ENCODE measurements at places on chromosomes 16 and 17.

DNA sequence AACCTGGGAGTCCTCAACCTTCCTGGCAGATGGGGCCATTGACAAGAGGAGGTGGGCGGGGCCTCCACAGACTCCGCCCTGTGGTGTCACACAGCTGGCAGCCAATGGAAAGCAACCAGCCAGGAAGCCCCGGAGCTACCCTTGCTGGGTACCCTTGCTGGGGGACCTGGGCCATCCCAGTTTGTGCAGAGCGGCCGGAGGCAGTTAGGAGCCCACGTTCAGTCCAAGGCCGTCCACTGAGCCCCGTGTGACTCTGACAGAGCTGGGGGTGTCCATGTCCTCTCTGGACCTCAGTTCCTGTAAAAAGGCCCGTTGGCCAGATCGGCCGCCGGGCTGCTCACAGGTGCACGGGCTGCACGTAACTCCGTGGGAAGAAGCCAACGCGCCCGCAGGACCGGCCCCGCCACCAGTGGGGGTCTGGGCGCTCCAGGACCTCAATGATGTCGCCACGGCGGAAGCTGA is 17.1 kb upstream of the FAM83G start:
- peak; percentile 35 for DNase-seq

DNA sequence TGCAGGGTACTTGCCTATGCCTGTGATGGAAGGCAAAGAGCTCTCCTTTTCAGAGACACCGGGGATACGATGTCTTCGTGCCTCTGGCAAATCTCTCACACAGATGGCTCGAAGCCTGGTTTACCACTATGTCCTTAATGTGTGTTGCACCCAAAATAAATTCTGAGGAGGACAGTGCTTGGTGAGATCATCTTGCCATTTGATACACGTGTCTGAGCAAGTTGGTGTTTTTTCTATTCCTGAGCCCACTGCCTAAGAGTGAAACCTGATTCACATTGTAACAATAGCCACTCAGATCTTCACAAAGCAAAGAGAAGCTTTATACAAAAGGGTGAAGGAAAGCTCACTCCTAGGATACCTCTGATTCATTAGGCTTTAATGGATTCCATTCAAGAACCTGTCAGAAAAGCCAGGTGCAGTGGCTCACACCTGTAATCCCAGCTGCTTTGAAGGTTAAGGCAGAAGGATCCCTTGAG is 33.1 kb upstream of the AKAP1 start:
- no peak for DNase-seq

- no peak for DNase-seq
Observed at GRCh38 chr17:32445971-32446370, 1.7 kb downstream of the PSMD11 start.

DNA sequence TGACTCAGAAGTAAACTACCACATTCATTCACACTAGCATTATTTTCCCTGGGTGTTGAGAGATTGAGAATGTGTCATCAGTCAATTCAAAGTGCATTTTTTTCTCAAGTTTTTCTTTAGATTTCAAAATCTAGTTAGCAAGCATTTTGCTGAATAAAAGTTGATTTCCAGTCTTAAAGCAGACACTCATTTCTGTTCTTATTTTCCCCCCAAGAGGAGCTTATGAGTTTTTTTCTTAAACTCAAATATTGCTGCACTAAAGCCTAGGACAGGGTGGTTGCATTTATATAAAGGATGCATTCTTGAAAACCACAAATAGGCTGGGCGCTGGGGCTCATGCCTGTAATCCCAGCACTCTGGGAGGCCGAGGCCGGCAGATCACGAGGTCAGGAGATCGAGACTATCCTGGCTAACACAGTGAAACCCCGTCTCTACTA is 15.3 kb downstream of the CDH3 start:
- no peak for DNase-seq

DNA sequence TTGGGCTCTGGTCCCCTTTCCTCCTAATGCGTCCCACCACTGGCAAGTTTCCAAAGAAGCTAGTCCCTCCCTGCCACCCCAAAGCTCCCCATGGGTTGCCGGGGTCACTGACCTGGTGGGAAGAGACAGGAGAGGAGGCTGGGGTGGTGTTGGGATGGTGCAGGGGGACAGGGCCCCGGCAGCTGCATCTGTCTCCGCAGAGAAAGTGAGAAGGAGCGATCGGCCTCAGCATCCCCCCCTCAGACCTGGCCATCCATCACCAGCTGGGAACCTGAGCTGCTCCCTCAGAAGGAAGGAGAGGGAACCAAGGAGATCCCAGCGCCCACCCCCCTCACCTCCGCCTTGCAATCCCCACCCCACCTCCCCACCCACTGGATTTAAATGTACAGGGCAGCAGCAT is 3.3 kb downstream of the ETV4 start:
- no peak for DNase-seq

DNA sequence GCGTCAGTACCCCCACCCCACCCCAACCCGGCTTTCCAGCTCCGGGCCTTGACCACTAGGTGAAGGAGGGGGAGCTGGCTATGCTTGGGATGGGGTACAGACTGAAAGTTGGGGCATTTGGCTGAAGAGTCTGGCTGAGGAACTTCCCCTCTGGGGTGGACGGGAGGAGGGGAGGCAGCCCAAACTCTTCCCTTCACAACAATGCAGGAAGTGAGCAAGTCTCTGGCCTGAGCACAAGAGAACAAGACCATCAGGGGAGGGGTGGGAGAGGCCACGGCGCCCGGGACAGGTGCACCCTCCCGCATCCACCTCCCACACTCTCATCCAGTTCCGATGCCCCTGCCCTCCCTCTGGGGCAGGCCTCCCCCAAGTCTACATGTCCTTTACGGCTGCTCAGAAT is 5.6 kb downstream of the USH1G start:
- DNase-seq: no peak

- no peak for DNase-seq
Observed at GRCh38 chr17:55237841-55238178, 26.9 kb upstream of the HLF start.

DNA sequence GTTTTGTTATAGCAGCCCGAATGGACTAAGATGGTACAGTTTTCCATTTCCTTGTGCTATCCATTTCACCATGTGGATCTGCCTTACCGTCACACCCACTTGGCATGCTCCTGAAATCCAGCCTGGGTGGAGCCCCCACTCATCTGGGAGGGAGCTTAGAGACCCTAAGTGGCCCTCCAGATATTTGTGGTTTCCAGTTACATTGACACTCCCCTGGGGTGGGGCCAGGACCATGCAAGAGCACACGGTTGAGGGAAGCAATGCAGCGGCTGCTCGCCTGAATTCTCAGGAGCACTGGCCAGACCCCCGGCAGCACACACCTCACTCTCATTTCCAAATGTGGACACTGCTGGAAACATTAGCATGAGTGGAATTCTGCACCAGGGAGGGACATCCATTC is 231.1 kb downstream of the UTP18 start:
- DNase-seq: no peak

- no peak for DNase-seq
Observed at GRCh38 chr16:27430923-27431484, 29.0 kb downstream of the IL21R start.

DNA sequence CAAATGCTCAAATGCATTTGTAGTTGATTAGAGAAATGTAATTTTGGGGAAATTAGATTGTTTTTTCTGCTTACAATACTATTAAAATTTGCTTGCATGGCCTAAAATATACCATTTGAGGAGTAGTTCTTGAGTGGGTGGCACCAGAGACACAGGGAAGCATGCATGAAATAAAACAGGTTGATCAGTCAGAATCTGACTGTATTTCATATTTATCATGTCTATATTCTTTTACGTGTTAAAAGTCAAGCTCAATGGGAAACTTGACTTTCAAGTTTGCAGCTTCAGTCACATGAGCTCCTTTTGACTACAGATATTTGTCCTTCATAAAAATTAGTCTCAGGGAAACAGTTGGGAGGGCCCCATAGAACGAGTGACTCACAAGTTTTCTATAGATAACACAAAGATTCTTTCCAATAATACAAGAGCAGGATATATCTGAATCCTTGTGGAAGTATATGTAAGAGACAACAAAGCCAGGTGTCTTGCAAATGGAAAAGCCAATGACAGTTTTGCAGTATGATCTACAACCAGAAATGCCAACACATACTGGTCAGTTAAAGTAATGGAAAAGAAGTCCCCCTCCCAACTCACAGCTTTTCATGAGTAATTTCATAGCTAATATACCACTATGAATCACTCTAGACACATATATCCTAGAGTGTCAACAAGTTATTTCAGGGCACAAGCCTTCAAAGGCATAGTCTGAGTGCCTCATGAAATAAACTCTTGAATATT is 42.2 kb upstream of the CORO6 start:
- no peak for DNase-seq

GRCh38 chr17:49495842-49496182 is 719 bp downstream of the NGFR start:
- DNase-seq: no peak

GRCh38 chr17:29717817-29718216 is 95.1 kb upstream of the CORO6 start:
- DNase-seq: no peak

- DNase-seq: no peak
Observed at GRCh38 chr16:1950047-1950446, 4.4 kb downstream of the RPL3L start.

GRCh38 chr17:7394452-7395191 is at the start of gene PLSCR3:
PLSCR3 (minus strand) TSS chr17:7394525; CDS start chr17:7394110, 415 bp downstream.
- peak; percentile 76 for DNase-seq

GRCh38 chr17:39716073-39716818 is 14.1 kb downstream of the MIEN1 start:
- no peak for DNase-seq

- DNase-seq: peak; percentile 52
Observed at GRCh38 chr17:31492880-31493655, 101.6 kb downstream of the RAB11FIP4 start.

GRCh38 chr17:39107973-39108372 is 43.5 kb downstream of the PLXDC1 start:
- DNase-seq: no peak

DNA sequence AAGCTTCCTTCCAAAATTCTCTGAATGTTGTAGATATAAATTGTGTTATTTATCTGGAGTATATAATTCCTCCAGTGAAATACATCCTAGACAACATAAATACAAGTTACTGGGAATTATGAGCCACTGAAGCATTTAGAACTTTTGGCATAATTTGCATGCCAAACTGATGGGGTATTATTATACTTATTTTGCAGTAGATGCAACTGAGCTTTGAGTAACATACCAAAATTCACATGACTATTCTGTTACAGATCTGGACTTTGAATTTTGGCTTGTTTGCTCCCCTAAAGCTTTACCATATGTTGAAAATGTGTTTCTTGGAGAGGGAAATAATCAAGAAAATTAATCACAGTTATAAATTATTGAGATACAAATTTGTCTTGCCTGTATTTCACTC is 372.5 kb downstream of the CDH11 start:
- no peak for DNase-seq

DNA sequence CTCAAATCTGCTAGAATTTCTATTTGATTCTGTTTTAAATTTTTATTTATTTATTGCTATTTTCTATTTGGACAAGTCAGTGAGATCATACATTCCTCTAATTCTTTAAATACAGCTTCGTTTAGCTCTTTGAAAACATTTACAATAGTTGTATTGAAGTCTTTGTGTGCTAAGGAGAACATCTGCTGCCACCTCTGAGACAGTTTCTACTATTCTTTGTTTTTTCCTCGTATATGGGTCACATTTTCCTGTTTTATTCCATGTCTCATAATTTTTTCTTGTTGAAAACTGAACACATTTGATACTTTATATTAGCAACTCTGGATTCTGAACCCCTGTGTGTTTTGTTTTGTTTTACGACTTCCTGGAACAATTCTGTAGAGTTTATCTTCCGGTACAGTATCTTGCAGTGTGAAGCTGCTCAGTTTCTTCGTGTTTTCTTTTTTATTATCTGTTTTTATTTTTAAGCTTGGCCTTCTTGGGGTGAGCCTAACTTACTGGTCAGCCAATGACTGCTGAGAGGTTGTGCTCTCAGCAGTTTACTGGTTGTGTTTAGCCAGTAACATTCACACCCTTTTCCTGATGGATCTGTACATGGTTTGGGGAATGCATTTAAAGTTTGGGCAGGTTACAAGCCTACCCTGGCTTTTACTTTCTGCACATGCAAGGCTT is 99.0 kb downstream of the CA4 start:
- no peak for DNase-seq

- no peak for DNase-seq
Observed at GRCh38 chr17:69434164-69434579, 19.7 kb downstream of the MAP2K6 start.

DNA sequence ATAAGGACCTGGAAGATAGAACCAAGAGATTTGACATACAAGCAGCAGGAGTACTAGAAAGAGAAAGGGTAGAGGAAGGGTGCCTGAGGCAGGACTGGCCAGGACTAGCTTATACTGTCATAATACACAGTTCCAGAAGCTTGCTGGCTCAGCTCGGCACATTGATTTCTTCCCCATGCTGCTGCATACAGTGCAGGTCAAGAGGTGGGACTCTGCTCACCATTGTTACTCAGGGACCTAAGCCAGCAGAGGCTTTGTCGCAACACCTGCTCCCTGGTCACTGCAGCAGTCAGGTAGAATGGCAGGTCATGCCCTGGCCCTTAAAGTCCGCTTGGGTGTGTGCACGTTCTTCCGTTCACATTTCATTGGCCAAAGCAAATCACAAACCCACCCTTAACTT is 32.8 kb downstream of the LDHD start:
- DNase-seq: no peak

GRCh38 chr17:45302649-45303173 is 14.1 kb downstream of the MAP3K14 start:
- no peak for DNase-seq

DNA sequence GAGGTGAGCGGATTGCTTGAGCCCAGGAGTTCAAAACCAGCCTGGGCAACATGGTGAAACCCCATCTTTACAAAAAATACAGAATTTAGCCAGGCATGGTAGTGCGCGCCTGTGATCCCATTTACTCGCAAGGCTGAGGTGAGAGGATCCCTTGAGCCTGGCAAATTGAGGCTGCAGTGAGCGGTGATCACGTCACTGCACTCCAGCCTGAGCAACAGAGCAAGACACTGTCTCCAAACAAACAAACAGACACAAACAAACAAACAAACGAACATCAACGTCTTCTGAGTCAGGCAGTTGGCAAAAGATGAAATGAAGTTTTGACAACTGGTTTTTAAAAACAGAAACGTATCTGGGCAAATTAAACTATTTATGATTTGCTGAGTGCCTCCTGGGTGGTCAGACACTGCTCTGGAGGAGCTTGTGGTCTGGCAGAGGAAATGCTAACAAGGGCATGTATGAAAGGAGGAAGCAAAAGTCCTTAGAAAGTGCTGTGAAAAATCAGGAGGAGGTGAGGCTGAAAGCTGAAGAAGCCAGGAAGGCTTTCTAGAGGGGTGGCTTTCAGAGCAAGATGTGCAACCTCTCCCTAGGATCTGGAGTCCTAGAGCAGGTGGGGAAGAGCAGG is 10.2 kb upstream of the KRT20 start:
- DNase-seq: no peak
